ENCODE measurements at places on chromosomes 12 and 14.

GRCh38 chr14:83208341-83208740 lies 1674.7 kb upstream of the SEL1L start:
- DNase-seq: no peak

GRCh38 chr12:109178532-109178931 lies 62.1 kb downstream of the ACACB start:
- no peak for DNase-seq

GRCh38 chr14:69665631-69666030 lies 54.2 kb downstream of the SUSD6 start:
- peak; percentile 13 for DNase-seq

DNA sequence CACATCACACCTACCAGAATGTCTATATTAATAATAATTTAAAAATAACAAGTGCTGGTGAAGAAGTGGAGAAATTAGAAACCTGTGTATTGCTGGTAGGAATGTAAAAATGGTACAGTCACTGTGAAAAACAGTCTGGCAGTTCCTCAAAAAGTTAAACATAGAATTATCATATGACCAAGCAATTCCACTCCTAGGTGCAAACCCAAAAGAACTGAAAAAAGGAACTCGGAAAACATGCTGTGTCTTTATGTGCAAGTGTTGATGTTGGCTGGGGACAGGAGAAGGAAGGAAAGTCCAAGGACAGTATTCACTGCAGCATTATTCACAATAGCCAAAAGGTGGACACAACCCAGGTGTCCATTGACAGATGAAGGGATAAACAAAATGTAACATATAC lies 146.5 kb downstream of the TTC7B start:
- no peak for DNase-seq

- no peak for DNase-seq
Measured at GRCh38 chr12:64097366-64098105, 124.6 kb downstream of the KICS2 start.

DNA sequence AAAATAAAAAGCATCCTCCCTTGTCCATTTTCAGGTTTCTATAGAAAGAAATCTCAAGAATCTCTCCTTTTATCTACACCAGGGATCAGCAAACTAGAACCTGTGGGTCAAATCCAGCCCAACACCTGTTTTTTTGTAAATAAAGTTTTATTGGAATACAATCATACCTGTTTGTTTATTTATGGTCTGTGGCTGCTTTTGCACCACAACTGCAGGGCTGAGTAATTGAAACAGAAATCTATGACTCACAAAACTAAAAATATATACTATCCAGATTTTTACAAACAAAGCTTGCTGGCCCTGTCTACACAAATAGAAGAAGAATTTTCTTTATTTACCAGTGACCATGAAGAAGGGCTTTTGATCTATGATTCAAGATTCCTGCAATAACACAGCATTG lies 95.1 kb upstream of the COCH start:
- no peak for DNase-seq

- DNase-seq: no peak
Measured at GRCh38 chr14:54312166-54312801, 84.5 kb upstream of the CDKN3 start.

GRCh38 chr12:79023784-79024183 lies 159.2 kb downstream of the SYT1 start:
- peak; percentile 0 for DNase-seq

DNA sequence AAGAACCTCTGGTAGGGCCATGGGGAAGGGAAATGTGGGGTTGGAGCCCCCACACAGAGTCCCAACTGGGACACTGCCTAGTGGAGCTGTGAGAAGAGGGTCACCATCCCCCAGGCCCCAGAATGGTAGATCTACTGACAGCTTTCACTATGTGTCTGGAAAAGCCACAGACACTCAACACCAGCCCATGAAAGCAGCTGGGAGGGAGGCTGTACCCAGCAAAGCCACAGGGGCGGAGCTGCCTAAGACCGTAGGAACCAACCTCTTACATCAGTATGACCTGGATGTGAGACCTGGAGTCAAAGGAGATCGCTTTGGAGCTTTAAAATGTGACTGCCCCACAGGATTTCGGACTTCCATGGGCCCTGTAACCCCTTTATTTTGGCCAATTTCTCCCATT lies 97.8 kb downstream of the HMGA2 start:
- no peak for DNase-seq

GRCh38 chr12:123150275-123150743 lies 581 bp downstream of the PITPNM2 start:
- DNase-seq: no peak

DNA sequence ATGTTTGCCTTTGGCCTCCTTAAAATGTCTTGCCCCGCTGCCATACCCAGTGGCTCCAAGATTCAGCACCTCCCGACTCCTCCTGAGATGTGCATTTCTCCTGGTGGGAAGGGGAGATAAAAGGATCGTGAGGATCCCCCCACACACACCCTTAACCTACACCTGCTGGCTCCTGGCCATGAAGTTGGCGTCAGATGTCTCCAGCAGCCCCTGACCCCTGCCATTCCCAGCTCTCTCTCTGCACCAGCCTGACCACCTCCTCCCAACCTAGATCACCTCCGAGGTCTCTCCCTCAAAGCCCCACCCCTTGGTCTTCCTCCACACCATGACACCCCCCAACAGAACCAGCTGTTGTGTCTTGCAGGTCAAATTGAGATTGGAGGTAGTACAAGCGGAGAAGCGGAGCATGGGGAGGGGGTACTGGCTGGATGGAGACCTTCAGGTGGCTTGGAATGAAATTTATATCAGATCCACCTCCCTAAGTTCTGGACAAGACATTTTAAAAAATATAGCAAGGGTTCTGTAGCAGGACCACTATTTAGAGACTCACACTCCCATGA lies 151.1 kb upstream of the FKBP4 start:
- DNase-seq: no peak

DNA sequence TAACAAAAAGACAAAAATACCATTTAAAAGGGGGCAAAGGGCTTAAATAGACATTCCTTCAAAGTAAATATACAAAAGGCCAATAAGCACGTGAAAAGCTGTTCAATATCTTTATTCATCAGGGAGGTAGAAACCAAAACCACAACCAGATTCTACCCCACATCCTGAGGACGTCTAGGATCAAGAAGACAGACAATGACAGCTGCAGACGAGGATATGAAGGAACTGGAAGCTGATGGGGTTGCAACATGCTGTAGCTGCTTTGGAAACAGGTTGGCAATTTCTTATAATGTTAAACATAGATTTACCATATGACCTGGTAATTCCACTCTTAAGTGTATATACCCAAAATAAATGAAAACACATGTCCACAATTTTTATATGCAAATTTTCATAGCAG lies 85.1 kb upstream of the C14orf180 start:
- no peak for DNase-seq

DNA sequence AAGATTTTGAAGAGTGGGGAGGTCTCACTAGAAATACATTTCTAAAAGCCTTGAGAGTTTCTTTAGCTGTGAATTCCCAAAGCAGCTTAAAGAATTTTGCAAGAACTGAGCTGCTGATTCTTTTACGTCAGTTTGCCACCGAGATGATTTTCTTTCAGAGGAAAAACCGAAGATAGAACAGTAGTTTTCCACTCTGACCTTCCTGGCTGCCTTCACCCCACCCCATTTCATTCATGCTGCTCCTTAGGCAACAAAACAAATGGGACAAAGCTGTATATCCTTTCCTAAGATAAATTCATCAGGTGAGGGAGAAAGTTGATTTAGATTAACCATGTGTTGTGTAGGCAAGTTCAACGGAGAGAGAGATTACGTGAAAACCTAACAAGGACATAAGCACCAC lies 947.0 kb downstream of the GALC start:
- no peak for DNase-seq

- DNase-seq: no peak
Measured at GRCh38 chr12:13716119-13716518, 265.3 kb downstream of the GRIN2B start.

DNA sequence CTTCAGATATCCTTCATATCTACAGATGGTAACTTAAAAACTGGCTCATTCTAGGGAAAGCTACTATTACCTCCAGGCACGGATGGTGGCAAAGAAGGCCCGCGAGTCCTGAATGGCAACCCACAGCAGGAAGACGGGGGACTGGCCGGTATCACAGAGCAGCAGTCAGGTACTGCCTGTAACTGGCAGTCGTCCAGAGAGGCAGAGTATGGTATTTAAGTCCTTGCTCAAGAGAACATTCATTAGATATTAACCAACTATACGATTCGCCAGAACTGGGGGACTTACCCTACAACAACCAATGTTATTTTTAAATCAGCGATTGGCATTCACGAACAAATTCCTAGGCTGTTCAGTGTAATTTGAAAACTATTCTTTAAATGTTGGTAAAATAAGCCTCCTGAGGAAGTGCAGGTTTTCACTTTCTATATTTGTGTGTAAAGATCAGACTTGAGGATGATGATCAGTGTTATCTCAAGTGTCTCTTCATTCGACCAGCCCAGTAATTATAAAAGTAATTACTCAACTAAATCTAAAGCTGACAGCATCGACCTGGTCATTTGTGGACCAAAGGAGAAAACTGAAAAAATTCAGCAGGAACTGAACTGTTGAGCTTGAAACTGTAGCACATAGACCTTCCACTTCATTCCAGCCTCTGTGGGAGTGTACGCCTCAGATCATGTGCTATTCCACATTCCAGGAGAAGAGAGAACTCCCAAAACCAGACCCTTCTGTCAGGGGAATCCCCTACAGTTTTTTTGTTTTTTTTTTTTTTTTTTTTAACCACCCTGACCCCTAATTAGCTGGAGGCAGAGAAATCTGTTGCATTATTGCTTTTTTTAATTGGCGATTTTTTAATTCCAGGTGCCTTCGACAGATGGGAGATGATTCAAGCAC lies 75.6 kb downstream of the ESR2 start:
- no peak for DNase-seq

DNA sequence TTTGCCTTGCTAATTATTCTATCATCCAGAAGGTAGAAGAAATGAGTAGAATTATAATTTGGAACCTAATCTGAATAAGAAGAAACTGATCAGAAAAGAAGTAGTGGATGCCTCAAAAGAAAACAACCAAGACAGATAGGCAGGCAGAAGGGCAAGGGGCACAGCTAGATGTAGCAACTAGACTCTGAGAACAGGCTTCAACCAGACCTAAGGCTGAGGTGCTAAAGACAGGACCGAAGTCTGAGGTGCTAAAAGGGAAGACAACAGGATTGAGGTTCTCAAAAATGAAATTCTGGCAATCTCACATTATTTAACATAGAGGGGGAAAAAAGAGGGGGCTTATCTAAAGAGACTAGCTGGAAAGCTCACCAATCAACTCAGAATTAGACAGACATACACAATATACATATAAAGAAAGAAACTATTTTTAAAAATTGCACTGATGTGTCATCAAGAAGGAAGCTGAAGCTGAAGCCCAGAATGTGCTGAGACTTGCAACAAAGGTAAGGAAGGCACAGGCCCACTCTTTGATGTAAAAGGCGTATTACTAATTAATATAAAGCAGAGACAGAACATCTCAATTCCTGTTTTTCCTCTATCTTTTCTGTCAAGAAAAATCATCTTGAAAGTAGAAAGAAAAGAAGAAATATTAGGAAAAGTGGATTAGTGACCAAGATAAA lies 43.8 kb upstream of the CSRNP2 start:
- no peak for DNase-seq

GRCh38 chr14:102580550-102581110 lies 11.8 kb upstream of the RCOR1 start:
- DNase-seq: no peak

DNA sequence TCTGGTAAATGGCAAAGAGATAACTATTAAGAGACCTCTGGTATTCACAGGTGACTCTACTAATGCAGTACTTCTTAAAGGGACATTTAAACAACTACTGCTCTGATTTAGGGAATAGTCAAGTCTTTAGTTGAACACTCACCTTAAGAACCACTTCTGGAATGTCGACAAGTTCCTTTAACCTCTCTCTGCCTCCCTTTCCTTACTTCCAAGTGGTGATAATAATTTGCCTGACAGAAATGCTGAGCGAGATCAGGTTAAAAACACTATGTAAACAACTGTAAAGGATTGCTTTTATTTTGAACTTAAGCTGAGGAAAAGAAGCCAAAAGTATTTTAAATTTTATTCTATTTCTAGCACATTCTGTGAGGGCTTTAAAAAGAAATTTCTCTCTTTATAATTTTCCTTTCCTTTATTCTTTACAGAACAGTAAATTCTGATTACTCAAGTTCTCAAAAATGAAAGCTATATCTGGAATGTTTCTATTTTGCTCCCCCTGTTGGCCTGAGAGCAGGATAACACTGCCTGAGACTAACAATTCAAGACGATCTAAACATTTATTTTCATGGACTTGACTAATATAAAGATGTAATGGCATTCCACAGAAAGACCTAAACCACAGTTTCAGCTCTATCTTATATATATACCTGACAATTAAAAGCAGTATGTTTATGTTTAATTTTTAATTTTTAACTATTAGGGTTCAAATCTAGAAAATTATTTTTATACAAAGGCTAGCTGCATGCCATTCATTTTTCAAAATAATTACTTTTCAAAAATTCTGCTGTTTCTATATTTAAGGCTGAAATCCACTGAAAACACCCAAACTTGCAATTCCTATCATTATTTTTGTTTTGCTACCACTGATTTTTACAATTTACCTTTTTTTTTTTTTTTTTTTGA lies 29.2 kb downstream of the ZCCHC8 start:
- DNase-seq: peak; percentile 40

- no peak for DNase-seq
Measured at GRCh38 chr12:68587448-68587873, 23.2 kb upstream of the RAP1B start.

DNA sequence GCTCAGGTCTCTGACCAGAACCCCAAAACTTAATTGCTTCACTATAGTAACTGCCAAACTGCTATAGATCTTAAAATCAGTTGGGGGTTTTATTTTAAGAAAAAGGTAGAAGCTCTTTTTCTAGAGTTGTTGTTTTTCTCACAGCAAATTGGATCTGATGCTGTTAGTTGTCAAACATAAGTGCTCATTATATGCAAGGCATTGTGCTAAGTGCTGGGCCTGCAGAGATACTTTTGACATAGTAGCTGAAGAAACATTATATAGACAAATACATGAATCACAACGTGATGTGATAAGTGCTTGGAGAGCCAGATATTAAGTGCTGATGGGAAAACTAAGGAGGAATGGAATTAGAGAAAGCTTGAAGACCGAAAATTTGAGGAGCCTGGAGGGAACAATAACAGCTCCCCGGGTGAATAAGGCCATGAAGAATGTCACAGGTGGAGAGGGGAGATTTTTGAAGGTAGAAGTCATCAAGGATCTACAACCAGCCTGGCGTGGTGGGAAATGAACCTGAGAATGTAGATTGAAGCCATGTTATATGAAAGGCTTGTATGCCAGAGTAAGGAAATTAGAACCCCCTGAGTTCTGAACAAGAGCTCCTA lies 126.5 kb downstream of the DYRK2 start:
- DNase-seq: no peak

DNA sequence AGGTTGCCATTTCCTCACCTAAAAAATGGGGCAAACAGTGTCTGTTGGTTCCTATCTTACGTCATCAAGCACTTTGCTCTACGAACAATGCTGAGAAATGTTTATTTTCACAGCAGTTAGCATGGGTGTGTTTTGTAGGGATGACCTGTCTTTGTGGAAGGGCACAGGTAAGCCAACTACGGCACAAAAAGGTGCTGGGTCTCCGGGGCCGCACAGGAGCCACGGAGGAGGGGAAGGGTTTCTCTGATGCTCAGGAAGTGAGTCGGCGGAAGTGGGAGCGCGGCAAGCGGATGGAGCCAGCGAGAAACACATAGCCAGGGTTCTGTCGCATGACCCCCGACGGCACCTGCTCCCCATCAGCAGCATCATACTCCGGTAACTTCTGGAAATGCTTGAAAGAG lies 65.6 kb upstream of the TCL1B start:
- DNase-seq: no peak

GRCh38 chr14:89384023-89384422 lies 33.0 kb downstream of the FOXN3 start:
- no peak for DNase-seq

GRCh38 chr14:63276492-63277342 lies 42.0 kb downstream of the GPHB5 start:
- DNase-seq: no peak

All from large intestine (tissue), 12 donors.